Right lobe of liver (tissue), 6 donors: ENCODE measurements at places on chromosomes 4 and X.
A peak's percentile ranks its signal among the peaks of the same experiment; 100 is the strongest.

DNA sequence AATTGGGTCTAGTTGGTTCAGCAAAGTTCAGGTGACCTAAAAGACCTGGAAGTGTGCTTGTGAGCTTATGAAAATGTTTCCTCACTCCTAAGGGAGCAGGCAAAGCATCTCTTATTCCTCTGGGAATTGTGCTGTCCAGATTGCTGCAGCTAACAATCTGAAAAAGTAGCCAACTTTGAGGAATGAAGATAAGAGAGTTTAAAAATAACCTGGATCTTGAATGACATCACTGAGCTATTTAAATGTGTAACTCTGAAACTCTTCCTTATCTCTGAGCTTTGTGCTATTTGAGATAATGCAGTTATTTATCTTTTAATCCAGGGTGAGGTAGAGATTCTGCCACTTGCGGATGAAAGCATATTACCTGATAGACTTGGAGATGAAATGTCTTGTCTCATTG lies 384.8 kb downstream of the PPP4R3C start:
- DNase-seq, result no peak

DNA sequence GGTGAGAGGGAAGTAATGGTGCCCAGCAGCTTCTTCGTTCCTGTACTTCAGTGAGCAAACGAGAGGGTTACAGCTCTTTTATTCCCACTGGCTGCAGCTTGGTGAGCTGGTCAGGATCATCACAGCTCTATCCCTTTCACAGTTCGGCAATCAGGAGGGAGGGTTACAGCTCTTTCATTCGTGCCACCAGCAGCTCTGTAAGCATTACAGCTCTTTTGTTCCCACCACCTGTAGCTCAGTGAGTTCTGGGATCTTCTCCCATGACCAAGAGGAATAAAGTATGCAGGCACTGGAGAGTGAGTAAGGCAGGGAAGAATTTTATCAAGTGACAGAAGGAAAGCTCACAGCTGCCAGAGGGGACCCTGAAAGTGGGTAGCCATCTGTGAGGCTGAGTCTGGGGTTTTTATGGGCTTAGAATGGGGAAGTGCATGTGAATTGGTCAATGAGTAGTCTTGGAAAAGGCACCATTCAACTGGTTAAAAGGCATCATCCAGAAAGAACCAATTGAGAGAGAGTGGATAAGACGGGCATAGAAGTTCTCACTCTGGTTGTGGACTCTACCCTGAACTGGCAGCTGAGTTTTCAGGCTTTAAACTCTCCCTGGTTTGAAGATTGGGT lies 123.7 kb downstream of the COX18 start:
- DNase-seq, result no peak

DNA sequence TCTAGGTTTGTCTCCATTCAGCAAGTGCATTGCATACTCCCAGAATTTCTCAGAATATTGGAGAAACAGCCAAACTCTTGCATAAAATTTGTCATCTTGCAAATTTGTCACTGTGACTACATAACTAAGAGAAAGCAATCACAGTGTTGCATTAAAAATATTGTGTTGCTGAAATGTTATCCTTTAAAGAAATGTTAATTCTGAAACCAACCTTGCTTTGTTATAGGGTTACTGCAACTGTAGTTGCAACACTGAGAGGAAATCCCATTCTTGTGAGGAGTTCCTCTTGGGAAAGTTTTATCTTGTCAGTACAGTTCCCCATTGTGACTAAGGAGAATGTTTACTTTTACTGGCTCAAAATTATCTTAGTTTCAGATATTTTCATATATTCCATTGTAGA lies 20.9 kb downstream of the CYBB start:
- DNase-seq, result no peak

DNA sequence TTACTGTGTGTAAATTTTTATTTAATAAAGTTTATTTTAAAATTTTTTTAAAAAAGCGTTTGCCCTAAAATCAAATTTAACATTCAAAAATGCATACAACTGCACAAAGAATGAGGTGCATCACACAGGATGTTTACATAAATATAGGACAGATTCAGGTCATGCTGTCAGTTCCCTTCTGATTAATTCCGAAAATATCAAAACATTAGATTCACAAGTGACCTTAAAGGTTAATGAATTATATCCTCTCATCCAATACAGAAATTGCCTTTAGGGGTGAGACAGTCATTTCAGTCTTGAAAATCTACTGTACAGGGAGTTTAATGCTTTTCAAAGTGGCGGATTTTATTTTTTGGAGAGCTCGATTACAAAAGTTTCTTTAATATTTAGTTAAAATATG lies 208.7 kb upstream of the FTHL17 start:
- no peak for DNase-seq

- peak; percentile 66 for DNase-seq
Observed at GRCh38 chr4:6771229-6771671, 11.3 kb upstream of the KIAA0232 start.
